ENCODE measurements at places on chromosomes 7 and 10.

- no peak for DNase-seq
Measured at GRCh38 chr10:83522456-83522855, 616.9 kb upstream of the GHITM start.

DNA sequence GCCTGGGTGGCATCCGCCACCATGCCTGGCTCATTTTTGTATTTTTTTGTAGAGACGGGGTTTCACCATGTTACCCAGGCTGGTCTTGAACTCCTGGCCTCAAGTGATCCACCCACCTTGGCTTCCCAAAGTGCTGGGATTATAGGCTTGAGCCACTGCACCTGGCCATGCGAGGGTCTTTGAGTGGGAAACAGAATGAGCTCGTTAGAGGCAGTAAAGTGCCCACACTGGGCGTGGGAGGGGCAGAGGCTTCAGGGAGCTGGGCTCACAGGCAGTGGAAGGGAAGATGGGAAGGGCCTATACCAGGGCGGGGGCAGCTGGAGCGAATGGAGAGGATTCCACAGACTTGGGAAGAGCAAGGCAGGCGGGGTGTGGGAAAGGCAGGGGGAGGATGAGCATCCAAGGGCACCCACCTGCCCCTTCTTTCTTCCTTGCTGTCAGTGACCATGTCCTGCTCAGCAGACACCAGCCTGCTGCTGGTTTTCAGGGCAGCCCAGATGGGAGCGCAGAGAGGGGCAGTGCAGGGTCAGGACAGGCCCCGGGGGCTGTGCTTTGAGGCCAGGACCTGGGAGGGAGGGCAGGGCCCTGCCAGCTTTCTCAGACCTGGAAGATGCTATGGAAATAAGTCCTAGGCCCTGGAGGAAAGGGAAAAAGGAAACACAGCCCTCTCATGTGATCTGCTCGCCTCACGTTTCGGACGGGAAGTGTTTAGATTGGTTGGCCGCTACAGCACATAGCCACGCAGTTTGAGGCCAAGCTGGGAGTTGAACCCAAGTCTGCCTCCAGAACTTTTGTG, 4.2 kb downstream of the FZD9 start:
- DNase-seq = no peak

DNA sequence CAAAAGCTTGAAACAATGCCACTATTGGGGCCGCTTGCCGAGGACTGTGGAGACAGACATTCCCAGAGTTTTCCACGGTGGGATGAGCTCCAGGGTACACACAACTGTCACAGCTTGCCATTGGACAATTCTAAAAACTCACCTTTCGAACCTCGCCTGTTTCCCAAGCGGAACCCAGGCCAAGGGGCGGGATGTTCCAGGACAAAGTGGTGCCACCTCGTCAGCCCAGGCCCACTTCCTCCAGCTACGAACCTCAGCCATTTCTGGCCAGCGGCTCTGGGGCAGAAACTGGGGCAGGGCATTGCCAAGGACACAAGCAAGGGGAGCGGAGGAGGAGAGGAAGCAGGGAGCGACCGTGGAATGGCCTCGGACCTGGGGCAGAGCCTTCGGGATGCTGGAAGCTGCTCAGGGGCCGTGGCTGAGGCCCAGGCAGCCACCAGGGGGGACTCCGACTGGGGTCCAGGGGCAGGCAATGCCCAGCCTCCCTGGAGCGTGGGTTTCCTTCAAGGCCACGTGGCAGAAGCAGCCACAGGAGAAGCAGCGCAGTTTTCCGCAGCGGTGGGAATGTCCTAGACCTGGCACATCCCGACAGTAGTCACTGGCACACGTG, 44.7 kb upstream of the INSIG1 start:
- no peak for DNase-seq

GRCh38 chr10:88841316-88842111, 10.1 kb downstream of the ANKRD22 start:
- DNase-seq = no peak

DNA sequence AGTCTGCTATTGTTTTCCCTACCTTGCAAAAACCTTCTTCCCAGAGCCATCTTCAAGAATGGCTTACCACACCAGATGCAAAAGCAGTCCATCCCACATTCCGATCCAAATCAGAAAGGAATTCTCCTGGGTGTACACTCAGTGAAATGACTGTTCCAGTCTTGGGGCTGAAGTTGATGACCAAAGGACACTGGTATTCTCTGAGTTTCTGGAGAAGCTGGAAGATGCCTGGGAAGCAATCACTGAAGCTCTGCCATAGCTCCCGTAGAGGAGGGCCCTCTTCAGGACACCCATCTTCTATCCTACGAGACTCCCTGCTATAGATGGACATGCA, 155.7 kb downstream of the LCOR start:
- no peak for DNase-seq

All from stimulated activated CD4-positive, alpha-beta T cell treated with anti-CD3 and anti-CD28 coated beads, Interleukin-15, amount 100 ng/mL, for 48 hours (primary cell).